Activated naive CD8-positive, alpha-beta T cell treated with anti-CD3 and anti-CD28 coated beads, Interleukin-2, amount 50 U/mL, for 24 hours (primary cell): ENCODE measurements at places on chromosomes 3 and 15.

DNA sequence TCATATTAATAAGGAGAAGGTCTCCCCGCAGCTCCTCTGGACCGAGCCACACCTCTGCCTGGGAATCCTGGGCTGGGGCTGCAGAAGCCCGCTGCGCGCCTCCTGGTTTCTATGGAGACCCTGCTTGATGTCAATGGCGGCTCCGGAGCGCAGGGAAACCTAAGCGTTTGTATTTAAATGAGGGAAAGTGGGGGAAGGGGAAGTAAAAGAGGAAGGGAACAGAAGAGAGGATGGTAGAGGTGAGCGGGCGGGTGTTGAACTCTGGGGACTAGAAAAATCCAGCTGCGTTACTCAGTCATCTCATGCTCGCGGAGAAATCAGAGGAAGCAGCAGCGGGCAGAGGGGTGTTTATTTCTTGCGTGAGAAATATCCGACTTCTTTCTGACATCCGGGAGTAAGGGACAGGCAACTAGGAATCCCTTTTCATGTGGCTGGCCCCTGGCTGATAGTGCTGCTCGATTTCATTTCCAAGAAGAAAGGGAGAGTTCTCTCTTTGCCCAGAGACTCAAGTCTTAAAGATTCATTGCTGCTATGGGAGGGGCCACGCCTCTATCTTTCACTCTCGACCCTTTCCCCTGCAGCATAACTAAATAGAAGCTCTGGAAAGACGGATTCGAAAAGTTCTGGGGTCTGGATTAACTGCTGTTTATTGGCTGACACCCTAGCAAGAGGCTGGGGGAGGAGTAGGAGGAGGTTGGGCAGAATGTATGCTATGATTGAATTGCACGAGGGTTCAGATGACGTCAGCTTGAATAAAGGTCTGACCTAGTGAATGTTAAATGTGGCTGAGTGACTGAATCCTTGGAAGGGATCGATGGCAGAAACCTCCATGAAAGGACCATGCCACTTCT lies 110.5 kb upstream of the GAP43 start:
- DNase-seq: peak; percentile 9

DNA sequence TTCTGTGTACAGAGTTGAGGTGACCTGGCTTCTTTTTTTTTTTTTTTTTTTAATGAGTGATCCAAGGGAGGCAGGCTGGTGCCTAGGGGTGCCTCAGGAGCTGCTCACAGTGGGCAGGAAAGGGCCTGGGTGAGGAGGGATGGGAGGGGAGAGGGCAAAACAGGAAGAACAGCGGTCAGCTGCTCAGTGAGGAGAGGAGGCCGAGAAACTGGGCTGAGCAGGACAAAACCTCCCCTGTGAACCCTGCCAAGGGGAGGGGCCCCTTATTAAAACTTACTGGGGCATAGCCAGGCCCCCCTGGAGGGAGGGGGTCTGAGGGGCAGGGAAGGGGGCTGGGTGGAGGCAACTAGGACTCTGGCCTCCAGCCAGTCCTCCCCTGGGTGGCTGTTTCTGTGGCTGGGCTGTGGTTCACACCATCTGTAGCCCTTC lies 3.5 kb downstream of the PLEKHO2 start:
- DNase-seq: no peak

DNA sequence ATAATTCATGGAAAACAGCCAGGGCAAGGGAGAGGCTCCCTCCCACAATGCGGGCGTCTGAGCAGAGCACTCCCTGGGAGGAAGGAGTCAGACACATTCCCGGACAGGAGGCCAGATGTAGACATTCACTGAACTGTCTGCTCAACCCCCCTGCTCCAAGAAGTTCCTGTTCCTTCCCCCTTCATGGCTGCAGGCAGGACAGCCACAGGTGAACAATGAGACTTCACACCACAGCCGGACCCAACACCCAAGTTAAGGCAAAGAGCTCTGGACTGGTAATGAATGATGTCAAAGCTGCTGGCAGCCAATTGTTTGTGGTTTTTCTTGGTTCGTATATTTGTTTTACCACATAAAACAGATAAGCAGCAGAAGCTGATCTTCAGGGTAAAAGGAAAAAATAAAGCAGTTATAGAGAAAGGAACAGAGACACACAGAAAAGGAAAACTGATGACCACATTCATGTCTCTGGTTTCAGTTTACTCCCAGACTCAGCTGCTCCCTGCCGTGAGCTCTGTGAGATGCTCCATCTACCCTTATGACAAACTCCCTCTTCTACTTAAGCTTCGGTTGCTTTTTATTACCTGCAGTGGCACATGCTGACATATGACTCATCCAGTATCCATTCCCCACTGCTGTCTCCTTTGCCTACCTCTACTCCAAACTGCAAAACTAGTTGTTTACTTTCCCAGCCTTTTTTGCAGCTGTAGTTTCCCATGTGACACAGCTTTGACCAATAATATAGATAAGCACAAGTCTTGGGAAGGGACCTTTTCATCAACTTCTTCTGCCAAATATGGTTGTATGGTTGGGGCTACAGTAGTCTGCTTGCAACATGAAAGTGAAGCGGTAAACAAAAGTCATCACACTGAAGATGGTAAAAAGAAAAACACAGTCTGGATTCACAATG lies 33.1 kb downstream of the DZIP1L start:
- no peak for DNase-seq

DNA sequence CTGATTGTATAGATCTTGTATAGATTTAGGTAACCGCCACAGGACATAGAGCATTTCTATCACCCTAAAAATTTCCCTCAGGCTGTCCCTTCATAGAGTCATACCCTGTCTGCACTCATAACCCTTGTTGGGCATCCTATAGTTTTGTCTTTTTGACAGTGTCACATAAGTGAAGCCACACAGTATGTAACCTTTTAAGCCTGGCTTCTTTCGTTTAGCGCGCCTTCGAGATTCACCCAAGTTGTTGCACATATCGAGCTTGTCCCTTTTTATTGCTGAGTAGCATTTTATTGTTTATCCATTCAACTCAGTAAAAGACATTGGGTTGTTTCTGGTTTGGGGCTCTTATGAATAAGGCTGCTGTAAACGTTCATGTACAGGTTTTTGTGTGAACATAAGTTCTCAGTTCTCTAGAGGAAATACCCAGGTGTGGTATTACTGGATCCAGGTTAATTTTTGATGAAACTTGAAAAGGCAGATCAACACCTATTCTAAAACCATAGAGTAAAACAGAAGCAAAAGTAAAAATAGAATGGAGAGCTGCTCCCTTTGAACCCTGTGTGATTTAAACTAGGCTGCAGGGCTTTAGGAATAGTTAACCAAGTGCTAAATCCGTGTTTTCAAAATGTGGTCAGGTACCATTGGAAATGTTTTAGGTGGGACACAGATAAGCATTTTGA lies 49.5 kb downstream of the CD86 start:
- no peak for DNase-seq
